ENCODE measurements at places on chromosomes 1 and 21.

DNA sequence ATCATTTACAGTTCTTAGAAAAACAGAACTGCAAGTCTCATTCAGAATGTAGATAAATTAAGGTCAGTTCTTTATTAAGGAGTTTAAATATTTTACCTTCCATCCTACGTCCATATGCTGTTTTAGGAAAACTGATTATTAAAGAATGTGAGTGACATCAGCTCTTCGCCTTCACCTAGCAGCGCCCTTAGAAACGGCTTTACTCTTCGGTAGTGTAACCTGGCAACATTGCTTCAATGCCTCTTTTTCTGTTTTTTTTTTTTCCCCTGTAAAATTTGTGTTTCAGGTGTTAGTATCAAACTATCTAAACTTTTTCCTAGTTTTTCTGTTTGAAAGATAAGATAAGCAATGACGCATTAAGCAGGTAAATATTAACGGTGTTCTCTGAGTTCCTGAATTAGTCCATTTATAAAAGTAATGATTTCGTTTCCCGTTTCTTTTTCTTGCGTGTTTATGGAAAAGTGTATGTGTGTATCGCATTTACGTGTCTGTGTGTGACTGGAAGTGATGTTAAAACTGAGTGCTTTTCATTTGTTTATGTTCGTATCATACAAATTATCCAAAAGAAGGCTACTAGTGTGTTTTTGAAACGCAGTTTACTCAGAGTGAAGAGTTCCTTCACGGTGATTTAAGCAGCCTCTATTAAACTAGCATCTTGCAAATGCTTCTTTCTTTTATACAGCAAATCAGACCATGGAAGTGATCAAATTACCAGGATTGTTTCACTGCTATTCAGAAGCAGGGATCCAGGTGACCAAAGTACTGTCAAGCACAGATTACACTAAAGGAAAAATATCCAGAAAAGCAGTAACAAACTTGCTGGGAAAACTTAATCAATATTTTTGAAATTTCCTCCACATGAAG, 139.0 kb downstream of the SDCCAG8 start:
- no peak for DNase-seq

- DNase-seq = no peak
Measured at GRCh38 chr1:213399695-213400094, 348.7 kb downstream of the RPS6KC1 start.

DNA sequence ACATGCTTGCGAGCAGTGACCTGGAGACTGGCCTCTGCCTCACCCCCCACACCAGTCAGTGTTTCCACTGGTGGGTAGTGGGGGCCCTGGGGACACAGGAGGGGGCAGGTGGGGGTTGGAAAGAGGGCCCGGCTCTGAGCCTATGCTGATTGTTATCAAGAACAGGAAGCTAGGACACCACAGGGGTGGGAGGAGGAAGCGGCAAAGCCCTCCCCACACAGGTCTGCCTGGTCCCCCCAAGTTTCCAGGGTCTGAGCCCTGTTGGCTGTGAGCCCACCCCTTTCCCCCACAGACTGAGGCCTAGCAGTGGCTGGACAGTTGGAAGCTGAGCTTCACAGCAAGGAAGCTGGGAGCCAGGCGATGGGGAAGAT, 1.6 kb upstream of the PTPN7 start:
- peak; percentile 43 for DNase-seq

DNA sequence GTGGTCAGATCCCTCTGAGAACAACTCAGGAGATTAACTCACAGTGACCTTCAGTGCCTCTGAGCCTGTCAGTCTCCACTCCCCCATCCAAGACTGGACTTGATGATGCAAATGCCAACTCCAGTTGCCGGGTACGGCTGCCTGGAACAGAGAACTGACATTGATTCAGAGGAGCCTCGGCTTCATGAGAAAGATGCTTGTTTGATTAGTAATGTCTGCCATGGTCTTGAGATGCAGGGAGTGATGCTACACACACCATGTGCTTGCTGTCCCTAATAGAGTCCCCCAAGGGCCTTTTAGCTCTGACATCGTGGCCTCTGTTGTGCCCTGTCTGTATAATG, 51.8 kb upstream of the LRP8 start:
- no peak for DNase-seq

DNA sequence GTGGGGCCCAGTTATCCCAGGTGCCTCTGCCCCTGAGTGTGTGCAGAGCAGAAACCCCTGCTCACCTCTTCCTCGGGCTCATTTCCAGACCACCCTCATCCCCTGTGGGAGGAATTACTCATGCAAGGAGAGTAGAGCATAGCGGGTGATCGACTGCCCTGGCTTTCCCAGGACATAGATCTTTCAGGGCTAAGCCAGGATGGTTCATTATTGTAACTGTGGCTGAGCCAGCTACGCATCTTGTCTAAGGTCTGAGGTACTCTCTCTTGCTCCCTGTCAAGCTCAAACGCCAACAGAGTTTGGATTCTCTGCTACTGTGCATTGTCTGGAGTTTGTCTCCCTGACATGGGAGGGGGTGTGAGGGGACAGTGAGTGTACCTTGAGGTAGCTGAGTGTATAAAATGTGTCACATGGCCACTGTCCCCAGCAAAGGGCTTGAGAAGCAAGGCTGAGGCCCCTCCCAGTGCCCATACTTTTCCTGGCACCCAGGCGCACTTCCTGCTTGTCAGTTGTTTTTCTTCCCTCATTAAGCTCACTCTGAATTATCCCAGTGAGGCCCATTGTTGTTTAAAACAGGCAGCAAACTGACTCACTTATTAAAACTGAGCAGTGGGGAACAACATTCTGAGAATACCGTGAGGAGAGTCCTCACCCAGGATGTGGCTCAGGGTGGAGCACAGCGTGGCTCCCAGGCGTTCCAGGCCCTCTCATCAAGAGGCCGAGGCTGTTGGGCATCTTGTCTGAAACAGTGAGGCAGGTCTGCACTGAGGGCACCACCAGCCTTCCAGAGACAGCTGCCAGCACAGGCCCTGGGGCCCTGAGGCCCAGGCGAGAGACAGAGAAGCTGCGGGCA, 92.9 kb downstream of the LAMC2 start:
- no peak for DNase-seq

Measured in T-helper 17 cell (primary cell).